ENCODE measurements at places on chromosomes 5 and 9. TPM values are rescaled to one million over a fixed set of nuclear protein-coding genes. Genes with fewer than 3 reads are reported as not detected.

The PCDHA1 gene
- total RNA-seq, result 0.20 TPM

The IFNA5 gene
- total RNA-seq, result not detected

The GLE1 gene
- total RNA-seq, result 30.3 TPM

The PDZD2 gene
- total RNA-seq, result not detected

The QRFP gene
- not detected for total RNA-seq

The IARS1 gene
- total RNA-seq, result 118 TPM

The CNOT6 gene
- 21.7 TPM for total RNA-seq

The UGT3A2 gene
- total RNA-seq, result not detected

The SLCO6A1 gene
- not detected for total RNA-seq

The INSL6 gene
- total RNA-seq, result not detected

The NUTM2F gene
- not detected for total RNA-seq

The SLC6A3 gene
- 0.15 TPM for total RNA-seq

The SARDH gene
- total RNA-seq, result 0.05 TPM

The C5orf58 gene
- not detected for total RNA-seq

The IGIP gene
- 0.90 TPM for total RNA-seq

The FIBCD1 gene
- total RNA-seq, result 10.7 TPM

The ZNF608 gene
- 0.35 TPM for total RNA-seq

The PCDHA9 gene
- 0.04 TPM for total RNA-seq

The NSD1 gene
- total RNA-seq, result 20.4 TPM
